ENCODE measurements at places on chromosomes 7 and 10.

GRCh38 chr10:33832124-33832787, 497.8 kb upstream of the NRP1 start:
- no peak for ATAC-seq

DNA sequence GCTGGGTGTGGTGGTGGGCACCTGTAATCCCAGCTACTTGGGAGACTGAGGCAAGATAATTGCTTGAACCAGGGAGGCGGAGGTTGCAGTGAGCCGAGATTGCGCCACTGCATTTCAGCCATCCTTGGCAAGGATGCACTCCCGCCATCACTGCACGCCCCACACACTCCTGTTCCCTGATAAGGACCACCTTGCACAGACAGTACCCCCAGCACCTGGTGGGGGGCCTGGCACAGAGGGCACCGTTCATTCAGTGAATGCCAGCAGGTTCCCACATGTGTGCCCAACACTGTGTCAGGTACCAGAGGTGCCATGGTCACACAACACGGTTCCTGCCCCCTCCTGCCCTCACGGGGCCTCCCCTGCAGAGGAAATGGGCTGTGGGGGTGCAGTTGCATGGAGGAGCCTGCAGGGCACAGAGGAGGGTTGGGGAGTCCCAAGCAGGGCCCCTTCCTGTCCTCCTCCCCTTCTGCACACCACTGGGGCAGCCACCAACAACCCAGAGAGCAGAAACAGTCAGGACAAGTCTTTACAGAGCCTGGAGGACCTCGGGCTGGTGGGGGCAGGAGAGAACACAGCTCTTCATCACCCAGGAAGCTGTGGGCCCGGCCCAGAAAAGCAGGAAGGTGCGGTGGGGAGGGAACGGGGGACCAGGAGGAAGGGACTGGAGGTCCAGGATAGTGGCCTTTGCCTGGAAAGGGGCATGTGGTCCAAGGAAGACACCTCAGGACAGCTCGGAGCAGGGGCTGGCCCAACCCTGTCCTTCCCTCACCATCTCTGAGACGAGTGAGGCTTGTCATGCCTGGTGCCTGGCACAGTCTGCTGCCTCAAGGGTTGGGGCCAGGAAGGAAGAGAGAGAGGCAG, 7.1 kb downstream of the CRYGN start:
- ATAC-seq, result no peak

DNA sequence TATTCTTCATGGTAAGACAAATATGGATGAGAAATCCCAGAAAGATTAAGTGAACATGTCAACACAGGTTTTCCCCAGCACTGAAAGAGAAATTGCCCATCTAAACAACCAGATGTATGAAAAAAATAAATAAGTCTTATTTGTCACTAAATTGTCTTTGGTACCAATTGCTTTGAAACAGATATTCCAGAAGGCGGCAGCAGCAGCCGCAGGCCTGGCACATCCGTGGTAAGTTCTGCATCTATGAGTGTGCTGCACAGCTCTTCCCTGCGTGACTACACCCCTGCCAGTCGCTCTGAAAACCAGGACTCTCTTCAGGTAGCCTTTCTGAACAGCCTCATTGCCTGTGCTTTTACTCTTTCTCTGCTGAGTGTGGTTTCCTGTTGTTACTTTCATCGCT, 49.7 kb upstream of the GATAD1 start:
- ATAC-seq, result no peak

GRCh38 chr7:121459148-121459547, 63.0 kb upstream of the FAM3C start:
- no peak for ATAC-seq

DNA sequence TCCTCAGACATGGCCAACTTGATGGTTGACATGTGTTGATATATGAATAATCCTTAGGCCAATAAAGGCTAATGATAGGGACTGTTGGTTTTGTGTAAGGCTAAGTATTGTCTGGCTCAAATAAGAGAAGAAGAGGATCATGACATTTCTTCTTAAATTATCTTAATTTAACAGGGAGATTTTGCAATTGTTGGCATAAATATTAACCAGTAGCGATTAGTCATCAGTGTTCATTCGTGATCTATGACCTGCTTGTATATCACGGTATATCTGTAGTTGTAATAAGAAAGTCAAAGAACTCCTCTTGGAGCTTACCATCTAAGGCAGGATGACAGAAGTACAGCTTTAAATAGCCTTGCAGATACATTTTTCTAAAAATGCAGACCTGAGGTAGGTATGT, 196.4 kb downstream of the CREB5 start:
- ATAC-seq, result no peak

DNA sequence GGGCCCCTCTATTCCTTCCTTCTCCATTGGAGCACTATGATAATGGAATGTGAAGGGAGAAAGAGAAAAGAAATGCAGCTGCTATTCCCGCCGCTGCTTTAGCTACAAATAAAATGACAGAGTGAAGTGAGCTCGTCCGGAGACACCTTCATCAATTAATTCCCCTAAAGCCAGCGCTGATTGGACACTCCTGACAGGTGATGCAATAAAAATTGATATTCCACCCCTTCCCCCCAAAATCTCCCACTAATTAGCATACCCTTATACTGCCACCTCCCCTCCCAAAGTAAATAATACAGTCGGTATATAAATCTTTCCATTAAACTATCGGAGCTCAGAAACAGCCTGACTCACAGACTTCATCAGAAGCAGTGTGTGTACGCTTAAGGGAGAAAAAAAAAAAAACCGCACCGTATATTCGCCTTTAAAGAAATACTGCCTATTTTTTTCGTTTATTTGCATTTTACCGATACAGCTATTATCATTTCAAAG, 7.3 kb downstream of the SKIDA1 start:
- peak; percentile 80 for ATAC-seq

GRCh38 chr7:84549409-84549808, 354.8 kb upstream of the SEMA3A start:
- ATAC-seq, result no peak

DNA sequence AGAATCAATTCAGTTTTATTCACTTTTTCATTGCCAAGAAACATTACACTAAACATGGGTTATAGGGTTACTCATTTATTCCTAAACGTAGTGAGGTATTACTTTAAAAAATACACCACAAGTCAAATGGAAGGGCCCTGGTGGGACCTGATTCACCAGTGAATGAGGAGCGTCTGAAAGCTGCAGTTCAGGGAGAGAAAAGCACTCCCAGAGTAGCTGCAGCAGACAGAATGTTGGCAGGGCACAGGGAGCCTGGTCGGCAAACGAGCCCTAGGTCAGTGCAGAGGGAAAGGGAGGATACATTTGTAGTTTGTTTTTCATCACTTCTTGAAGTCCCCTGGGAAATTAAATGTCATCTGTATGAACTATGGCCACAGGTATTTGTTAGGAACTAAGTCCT, 361.7 kb upstream of the ETV1 start:
- peak; percentile 44 for ATAC-seq

Data from motor neuron (in vitro differentiated cells).